ENCODE measurements at places on chromosomes 3 and 15.

DNA sequence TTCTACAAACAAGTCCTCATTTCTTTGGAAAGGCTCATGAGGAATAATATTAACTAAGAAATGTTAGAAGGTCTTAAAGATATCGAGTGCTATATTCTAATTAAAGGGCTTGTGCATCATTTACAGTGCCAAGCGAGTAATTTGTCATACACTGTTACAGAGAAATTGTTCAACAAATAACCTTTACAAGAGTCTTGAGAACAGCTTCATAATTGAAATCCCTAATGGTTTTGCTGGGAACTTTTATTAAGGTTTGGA is 209.5 kb downstream of the MECOM start:
- no peak for DNase-seq

GRCh38 chr15:26260517-26261133 is 397.5 kb upstream of the ATP10A start:
- peak; percentile 52 for DNase-seq

DNA sequence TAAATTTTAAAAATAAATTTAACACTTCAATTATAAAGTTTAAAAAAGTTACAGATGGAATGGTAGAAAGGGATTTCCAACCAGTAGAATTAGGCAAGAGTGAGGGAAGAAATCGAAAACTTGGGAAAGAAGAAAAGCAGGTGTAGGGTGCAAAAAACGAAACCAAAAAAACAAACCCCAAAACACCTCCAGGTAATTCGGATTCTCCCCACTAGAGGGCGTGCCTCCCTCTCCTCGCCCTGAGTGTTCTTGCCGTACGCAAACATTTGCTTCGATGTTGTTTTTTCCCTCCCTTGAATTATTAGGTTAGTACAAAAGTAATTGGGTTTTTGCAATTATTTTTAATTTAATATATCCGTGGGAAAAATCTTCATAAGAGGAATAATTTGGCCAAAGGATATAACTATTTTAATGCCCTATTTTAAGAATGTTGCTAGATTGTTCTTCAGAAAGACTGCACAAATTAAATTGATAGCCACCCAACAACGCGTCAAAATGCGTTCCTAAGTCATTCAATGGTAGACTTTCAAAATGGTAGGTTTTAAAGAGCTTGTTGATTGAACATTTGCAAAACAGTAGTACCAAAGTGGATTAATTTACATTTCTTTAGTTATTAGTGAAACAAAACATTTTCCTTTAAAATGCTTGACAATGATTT is 63.7 kb downstream of the SLC30A4 start:
- peak; percentile 70 for DNase-seq

DNA sequence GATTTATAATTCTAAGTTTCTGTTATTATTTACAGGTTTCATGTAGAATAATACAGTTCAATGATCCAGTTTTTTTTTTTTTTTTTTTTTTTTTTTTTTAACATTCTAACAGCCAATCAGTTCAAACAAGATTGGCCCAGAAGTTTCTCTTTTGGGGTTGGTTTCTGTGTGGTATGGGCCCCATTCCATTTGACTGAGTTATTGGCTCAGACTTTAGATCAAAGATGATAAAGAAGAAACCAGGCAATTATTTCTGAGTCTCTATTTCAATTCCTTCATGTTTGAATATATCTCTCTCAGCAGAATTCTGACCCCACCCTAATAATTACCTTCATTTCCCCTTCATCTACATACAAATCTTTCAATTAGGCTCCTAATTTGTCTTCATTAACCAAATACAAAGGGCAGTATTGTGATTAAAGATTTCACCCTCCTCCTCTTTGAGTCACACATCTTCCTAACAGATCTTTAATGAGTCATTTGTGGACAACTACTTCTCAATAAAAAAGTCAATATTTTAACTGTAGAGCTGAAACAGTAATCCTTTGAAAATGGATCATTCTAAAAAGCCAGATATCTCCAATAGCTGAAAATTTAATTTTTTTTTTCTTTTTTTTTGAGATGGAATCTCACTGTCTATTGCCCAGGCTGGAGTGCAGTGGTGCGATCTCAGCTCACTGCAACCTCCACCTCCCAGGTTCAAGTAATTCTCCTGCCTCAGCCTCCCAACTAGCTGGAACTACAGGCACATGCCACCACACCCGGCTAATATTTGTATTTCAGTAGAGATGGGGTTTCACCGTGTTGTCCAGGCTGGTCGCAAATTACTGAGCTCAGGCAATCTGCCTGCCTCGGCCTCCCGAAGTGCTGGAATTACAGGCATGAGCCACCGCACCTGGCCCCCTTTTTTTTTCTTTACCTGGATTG is 878.8 kb downstream of the NAALADL2 start:
- no peak for DNase-seq

DNA sequence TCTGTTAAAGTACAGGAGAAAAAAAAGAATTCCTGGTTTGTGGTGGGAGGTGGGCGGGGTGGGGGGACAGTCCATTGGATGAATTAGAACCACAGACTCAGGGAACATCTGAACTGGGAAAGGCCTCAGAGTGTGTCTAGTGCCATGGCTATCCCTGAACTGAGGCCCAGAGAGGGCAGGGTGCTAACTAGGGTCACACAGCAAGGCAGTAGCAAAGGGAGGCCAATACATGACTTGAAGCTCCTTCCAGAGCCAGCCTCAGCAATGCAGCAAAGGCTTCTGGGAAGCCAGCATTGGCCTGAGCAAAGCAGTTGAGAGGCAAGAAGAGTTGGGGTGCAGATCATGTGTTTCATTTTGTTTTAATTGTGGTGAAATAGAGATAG is 85.4 kb downstream of the SMAD6 start:
- no peak for DNase-seq

DNA sequence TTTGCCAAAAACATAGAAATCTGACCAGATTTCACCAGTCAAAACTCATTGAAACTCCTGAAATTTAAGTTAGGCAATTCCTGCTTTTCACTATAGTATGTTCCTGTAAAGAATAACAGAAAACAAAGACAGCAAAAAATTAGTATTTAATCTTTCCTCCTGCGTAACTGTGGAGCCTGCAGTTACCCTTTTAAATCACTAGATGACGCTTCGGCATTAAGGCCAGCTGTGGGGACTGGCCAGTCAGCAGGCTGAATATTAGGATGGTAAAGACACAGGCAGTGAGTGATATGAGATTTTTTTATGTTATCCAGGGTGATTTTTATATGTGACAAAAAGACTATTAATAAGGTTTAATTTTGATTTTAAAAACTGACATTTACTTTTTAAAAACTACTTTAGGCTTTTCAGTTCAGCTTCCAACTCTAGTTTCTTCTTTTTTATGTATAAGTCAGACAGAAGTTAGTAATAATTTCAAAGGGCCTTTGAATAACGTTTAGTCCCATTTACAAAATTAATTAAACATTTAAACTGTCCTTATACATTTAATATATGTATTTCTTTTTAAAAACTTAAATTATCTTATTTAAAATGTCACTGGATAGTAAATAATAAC is 165.1 kb downstream of the PPM1L start:
- DNase-seq: peak; percentile 41

GRCh38 chr3:168024537-168024941 is 71.2 kb downstream of the GOLIM4 start:
- DNase-seq: peak; percentile 84

GRCh38 chr3:189625572-189625971 is 5.6 kb upstream of the TP63 start:
- DNase-seq: no peak

DNA sequence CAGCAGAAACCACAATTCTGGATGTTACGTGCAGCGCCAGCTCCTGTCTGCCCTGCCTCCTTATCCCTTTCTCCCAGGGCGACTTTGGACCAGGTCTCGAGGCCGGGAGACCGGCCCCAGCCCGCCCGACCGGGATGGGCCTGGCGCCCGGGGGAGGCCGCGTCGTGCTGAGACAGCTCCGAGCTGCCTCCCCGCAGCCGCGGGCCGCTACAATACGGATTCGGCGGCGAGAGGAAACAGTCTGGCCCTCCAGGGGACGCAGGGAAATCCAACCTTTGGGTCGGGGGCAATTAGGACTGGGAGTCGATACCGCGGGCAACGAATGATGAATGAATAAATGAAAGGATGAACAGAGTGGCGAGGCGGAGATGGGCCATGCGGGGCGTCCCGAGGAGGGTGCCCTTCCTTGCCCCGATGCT is 537 bp downstream of the GRAMD2A start:
- no peak for DNase-seq

GRCh38 chr3:185363662-185364203 is 797 bp downstream of the MAP3K13 start:
- DNase-seq: peak; percentile 15

DNA sequence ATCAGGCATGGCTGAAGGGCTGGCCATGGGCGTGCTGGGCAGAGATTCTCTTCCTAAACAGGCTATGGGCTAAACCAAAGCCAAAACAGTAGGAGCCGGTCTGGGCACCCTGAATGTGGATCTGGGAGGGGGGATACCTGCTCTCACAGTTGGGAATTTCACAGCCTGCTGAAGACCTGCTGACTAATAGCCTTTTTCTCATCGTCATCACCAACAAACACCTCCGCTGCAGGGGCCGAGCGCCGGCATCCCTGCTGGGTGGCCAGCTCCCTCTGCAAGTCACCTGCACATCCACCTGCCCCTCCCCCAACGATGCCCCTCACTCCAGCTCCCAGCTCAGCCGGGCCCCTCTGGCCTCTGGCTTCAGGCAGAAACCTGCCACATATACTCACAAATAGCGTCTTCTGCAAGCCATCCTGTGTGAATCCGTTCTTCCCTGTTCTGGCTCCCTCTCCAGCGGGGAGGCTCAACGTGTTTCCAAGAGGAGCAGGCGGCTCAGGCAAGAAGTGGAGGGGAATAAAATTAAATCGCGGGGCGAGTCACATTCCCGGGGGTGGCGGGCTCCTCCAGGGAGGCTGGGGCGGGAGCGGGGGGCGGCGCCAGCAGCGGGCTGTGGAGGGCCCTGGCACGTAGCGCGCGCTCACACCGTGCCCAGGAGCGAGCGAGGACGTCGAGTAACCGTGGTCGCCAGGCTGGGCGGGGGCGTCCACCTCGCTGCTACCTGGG is 466 bp downstream of the IQSEC1 start:
- no peak for DNase-seq

- no peak for DNase-seq
Measured at GRCh38 chr3:107988460-107989175, 102.2 kb downstream of the CD47 start.

DNA sequence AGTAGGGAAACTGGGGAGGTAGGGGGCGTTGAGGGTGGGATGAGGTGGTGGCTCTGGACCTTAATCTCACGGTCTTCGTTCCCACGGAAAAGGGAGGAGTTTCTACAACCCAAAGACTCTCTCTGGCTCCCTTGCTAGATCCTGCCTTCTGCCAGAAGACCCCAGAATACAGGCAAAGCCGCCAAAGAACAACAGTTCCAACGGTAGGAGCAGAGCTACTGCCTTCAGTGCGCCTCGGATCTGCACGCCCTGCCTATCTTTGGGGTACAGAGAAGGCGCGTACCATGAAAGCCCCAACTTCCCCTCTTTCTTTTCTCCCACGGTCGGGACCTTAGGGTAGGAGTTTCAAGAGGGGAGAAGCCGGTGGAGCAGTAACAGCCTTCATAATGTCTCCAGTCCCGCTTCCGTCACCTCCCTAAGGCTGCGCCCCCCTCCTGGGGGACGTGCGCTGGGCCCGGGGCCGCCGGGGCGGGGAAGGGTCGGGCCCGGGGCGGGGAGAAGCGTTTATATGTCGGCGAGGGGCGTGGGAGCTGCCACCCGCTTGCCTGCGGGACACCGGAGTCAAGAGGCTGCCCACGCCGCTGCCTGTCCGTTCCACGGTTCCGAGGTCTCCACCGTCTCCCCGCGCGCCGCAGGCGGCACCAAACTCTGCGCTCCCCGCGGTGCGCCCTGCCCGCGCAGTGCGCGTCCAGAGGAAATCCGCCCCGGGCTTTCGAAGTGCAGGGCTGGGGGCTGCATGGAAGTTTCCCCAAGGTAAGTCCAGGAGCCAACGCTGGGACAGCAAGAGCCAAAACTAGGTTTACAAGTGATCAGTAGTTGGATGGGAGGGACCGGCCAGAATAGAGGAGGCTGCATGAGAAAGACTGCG is at the start of gene COL6A6:
TSS of gene COL6A6 (plus strand) at position 533 of the 868 bp plus-strand sequence. CDS start 43,188 bp downstream, outside the sequence.
- no peak for DNase-seq

DNA sequence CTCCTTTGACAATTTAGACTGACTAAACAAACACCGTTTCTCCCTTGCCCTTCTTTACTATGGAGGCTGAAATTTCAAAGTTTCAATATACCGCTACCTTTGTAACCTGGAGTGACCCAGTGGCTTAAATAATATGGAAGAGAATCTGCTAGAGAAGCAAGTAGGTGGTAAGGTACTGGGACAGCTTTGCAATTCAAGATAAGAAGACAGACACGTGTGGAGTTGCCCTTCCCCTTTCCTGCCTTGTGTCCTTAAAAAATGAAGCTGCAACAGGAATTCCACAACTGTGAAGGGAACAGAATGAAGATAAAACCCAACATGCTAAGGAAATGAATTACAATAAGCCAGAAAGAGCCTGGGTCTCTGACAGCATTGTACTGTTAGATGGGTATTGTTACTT is 26.4 kb downstream of the CBLB start:
- no peak for DNase-seq

- peak; percentile 13 for DNase-seq
Measured at GRCh38 chr3:160001850-160002623, 13.4 kb downstream of the IL12A start.

GRCh38 chr3:99645277-99646106 is 7.1 kb downstream of the COL8A1 start:
- DNase-seq: peak; percentile 28

- no peak for DNase-seq
Measured at GRCh38 chr3:106261915-106262683, 393.3 kb upstream of the CBLB start.

DNA sequence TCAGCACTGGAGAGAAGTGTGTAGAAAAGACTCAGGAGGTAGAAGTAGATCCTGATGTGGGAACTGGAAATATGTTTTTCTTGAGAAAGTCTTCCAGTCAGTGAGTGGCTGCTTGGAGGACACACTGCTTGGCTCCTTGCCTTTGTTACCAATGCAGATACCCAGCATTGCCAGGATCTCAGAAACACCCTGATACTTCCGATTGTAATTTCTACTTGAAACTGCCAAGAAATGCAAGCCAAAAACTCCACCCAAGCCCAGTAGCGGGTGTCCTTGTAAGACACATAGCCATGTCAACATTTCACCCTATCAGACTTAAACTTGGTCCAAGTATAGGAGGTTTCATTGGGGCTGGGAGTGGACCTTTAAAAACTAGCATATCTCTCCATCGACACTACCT is 141.8 kb downstream of the ALDH1A2 start:
- DNase-seq: no peak

GRCh38 chr3:31157047-31157694 is 262.7 kb upstream of the GADL1 start:
- DNase-seq: peak; percentile 37

GRCh38 chr3:81434161-81434560 is 327.3 kb downstream of the GBE1 start:
- no peak for DNase-seq

DNA sequence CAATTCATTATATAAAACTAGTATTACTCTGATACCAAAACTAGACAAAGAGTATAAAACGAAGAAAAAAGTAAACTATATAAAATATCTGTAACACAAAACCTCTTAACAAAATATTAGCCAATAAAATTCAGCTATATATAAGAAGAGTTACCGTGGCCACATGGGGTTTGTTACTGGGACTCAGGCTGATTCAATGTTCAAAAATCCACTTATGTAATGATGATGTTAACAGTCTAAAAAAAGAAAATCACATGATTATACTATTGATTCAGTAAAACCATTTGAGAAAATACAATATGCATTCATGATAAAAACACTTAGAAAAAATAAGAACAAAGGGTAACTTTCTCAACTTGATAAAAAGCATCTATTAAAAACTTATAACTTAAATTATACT is 18.3 kb downstream of the P2RY1 start:
- DNase-seq: no peak

- DNase-seq: no peak
Measured at GRCh38 chr3:62169906-62170660, 203.3 kb downstream of the FEZF2 start.

- no peak for DNase-seq
Measured at GRCh38 chr15:80401456-80401855, 2.7 kb upstream of the ARNT2 start.
